ENCODE measurements at places on chromosomes 1 and 21.

DNA sequence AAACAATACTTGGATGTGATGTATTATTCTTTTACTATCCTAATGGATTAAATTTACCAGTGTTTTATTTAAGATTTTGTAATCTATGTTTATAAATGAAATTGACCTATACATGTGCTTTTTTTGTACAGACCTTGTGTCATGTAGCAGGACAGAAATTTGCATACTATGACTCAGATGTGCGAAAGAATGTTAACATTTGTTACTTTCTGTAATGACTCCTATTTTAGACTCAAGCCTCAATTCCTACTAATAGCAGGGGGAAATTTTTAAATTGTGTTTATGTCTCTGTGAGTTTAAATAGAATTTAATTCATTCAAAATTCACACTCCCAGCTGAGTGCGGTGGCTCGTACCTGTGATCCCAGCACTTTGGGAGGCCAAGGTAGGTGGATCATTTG is 21.8 kb upstream of the RIMKLA start:
- DNase-seq: no peak

- DNase-seq: no peak
Observed at GRCh38 chr1:155970531-155971167, 7.7 kb downstream of the ARHGEF2 start.

DNA sequence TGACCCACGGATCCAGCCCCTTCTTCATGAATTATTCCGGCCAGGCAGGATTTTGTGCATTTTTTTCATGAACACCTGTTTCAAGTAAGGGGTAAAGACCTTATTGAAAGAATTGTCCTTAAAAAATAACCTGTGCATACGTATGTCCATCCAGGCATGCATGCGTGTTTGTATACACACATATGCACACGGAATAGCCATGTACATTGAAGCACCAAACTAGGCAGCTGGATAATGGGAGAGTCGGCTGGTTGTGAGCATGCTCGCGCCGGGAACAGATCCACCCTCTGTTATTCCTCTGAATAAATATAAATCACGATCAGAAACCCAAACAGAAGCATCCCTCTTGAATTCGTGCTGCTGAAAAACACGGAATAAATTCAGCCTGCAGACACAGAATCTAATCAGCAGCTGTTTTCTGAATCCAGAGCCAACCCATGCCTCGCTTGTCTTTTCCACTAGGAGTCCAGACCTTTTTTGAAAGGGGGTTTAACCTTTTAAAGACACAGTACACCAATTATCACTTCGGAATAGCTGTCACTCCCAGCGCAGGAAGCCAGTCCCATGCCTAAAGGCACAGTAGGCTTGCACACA is at the start of gene HIVEP3:
HIVEP3 (minus strand) TSS at position 473 of the 594 bp plus-strand sequence.
- peak; percentile 52 for DNase-seq

GRCh38 chr21:38494703-38495102 is 3.6 kb downstream of the ERG start:
- DNase-seq: no peak

- DNase-seq: no peak
Observed at GRCh38 chr1:93744299-93744988, 62.8 kb upstream of the BCAR3 start.

DNA sequence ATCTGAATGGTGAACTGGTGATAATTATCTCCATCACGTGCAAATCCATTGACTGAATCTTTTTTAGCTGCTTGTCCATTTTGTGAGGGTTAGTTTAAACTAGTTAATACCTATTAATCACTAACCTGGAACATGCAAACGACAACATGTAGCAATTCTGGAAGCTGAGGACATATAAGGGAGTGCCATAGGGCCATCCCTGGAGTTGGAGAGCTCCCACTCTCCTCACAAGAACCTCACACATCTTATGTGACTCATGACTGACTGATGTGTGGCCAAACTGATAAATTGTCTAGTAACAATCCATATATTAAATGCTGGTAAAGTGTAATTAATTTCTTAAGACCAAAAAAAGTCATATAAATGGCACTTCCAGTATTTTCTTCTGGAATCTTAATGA is 62.9 kb upstream of the HOOK1 start:
- DNase-seq: no peak

- DNase-seq: no peak
Observed at GRCh38 chr1:183195142-183195574, 9.1 kb downstream of the LAMC2 start.

- no peak for DNase-seq
Observed at GRCh38 chr1:42484382-42484781, 21.3 kb downstream of the CCDC30 start.

- no peak for DNase-seq
Observed at GRCh38 chr1:50783286-50783685, 176.8 kb downstream of the FAF1 start.

DNA sequence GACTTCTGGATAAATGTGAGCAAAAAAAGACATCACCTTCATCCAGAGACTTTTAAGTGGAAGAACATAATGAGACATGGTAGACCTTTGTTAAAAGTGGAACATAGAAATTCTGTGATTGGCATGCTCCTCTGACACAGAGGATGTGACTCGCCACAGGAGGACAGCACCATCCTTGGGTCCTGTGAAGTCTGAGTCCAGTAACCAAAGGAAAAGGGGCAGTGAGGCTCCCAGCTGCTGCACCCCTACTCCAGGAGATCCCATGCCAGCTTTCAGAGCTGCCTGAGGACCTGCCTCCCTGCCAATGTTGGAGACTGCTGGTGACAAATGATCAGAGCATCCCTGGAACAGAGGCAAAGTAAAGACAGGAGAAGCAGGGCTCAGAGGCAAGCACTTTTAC is 136.2 kb downstream of the BRINP2 start:
- DNase-seq: no peak

GRCh38 chr1:54335755-54336108 is 70.5 kb downstream of the SSBP3 start:
- no peak for DNase-seq

GRCh38 chr1:76835203-76835602 is 32.1 kb upstream of the ST6GALNAC5 start:
- no peak for DNase-seq

DNA sequence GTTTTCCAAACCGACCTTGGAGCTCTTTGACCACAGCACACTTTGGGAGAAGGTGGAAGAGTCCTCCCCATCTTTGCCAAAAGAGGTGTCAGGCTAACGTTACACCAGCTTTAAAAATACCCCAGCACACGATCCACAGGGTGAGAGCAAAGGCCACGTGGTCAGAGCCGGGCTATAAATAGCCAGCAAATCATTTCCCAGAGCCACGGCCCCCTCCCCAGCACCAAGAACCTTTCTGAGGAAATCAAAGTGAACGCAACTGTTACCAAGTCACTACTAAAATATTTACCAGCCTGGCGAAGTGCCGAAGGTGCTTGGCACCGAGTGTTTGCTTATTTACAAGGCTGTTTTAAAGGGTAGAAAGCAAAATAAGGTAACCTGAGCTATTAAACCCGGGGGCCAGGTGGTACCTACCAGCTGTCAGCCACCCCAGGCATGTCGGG is 72.4 kb downstream of the CASZ1 start:
- no peak for DNase-seq

GRCh38 chr1:29390491-29391361 is 154.4 kb downstream of the PTPRU start:
- DNase-seq: no peak

- DNase-seq: no peak
Observed at GRCh38 chr1:47803815-47804501, 193.2 kb downstream of the TRABD2B start.

GRCh38 chr1:240806200-240806745 is 194.3 kb upstream of the GREM2 start:
- no peak for DNase-seq

DNA sequence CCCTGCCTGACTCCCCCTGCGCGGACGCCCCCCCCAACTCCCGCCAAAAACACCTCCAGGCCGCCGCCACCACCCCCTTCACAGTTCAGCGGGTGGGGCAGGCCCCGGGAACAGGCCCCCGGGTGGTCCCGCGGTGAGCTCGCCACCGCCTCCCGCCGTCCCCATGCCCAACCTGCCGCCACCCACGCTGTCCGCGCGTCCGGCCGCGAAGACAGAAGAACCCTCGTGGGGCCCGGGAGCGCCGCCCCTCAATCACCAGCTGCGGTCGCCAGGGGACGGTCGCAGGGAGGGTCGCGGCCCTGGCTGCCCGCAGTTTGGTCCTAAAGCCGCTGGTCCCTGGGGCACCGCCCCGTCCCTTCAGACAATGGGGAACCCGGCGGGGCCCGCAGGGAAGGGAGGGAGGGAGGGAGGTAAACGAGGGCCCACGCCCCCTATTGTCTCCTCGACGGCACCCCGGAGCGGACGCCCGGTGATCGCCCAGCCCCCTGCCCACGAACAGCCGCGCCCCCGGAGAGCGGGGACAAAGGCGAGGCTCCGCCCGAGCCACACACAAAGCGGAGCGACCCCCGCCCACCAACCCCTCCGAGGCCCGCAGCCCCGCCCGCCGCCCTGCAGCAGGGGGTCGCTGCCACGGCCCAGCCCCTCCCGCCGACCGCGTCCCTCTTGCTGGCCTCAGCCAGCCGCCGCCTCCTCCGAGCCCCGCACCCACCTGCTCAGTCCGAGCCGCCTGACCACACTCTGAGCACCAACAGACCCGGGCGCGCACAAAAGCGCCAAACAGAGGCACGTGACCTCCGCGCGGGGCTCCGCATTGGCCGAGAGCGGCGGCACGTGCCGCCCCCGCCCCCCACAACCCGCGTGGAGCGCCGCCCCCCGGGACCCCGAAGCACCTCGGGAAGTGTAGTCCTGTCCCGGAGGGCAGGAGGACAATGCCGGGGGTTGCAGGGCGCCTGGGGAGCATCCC is at the start of gene STMN1:
STMN1 (minus strand) TSS at position 740 of the 964 bp plus-strand sequence. CDS start 1,743 bp downstream, outside the sequence.
- DNase-seq: peak; percentile 96

DNA sequence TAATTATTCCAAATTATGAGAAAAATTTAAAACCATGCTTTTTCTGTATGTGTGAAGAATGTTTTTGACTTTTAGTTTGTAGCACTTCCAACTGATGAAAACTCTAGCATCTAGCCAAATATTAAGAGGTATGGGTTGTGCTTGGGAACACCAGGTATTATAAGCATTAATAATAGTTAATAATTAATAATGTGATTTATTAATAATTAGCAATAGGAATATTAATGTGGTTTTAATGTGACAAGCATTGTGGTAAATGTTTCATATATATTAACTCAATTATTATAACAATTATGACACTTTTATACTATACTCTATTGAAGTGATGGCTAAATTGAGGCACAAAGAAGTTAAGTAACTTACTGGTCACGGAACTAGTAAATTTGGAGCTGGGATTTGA is 7.9 kb downstream of the SLC30A7 start:
- DNase-seq: no peak

GRCh38 chr21:43953021-43953420 is 59.1 kb upstream of the TRAPPC10 start:
- no peak for DNase-seq

GRCh38 chr1:1079408-1080121 is 5.5 kb upstream of the RNF223 start:
- peak; percentile 80 for DNase-seq

GRCh38 chr1:57367945-57368344 is 55.9 kb downstream of the DAB1 start:
- no peak for DNase-seq

GRCh38 chr1:245915841-245916240 is 591.2 kb downstream of the SMYD3 start:
- no peak for DNase-seq

DNA sequence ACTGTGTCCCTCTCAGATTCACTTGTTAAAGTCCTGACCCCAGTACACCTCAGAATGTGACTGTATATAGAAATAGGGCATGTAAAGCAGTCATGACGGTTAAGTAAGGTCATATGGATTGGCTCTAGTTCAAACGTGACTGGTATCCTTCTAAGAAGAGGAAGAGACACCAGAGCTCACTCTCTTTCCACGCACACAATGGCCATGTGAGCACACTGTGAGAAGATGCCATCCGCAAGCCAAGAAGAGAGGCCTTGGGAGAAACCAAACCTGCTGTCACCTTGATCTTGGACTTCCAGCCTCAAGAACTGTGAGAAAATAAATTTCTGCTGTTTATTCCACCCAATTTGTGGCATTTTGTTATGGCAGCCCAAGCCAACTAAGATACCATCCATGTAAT is 56.8 kb upstream of the IRF2BP2 start:
- DNase-seq: no peak

- no peak for DNase-seq
Observed at GRCh38 chr1:67755619-67756018, 70.6 kb downstream of the GADD45A start.

DNA sequence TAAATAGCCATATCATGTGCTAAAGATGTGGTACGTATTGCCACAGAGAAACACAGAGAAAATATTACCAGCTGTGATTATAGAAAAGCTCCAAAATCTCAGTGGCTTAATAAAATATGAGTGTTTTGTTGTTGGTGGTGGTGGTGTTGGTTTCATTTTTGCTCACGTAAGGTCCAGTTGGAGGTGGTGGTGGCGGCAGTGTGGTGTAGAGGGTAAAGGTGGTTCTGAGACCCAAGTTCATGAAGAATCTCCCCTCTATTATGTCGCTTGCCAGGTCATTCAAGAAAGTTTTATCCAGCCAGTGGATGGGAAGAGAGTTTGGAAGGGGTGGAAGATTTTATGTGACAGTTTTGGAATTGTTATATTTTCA is 217.6 kb upstream of the SAMSN1 start:
- DNase-seq: no peak

- peak; percentile 17 for DNase-seq
Observed at GRCh38 chr1:172167796-172168596, 252.5 kb upstream of the C1orf105 start.

DNA sequence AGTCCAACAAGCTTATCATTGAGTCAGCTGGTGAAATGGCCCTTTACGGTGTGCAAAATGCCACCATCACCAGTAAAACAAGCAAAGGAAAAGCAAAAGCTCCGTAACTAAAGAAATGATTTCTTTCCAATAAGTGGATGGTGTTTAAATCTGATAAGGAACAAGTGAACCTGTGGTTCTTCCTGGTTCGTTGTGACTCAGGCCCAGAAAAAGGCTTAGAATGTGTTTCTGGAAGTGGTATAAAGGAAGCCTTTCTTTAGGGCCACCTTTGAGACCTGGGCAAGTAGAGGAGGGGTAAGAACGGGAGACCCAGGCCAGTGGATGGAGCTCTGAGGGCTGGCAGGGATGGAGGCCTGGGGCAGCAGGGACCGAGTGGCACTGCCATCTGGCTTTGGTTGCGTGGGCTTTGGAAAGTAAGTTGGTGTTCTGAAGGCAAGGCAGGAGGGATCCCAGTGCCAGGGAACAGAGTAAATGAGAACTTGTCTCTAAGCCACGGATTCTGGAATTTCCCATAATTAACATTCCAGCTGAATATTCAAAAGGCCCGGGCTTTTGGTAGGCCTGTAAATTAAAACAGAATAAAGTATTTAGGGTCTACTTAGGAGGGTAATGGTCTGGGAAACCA is 87.9 kb upstream of the LMO4 start:
- DNase-seq: no peak

DNA sequence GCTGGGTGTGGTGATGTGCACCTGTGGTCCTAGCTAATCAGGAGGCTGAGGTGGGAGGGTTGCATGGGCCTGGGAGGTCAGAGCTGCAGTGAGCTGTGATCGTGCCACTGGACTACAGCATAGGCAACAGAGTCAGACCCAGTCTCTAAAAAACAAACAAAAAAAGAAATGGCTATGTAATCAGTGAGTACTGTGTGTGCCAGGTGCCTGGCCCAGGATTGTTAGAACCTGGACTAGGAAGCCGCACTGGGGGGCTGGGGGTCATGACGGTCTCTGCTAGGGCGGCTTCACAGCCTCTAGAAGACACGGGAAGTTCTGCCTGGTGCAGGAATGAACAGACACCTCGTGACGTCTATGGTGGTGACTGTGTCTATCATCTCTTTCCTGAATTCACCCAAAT is 8.5 kb downstream of the TMEM9 start:
- no peak for DNase-seq

Data from iPS-NIHi11 (cell line).